ENCODE measurements at places on chromosomes 7 and 10.

DNA sequence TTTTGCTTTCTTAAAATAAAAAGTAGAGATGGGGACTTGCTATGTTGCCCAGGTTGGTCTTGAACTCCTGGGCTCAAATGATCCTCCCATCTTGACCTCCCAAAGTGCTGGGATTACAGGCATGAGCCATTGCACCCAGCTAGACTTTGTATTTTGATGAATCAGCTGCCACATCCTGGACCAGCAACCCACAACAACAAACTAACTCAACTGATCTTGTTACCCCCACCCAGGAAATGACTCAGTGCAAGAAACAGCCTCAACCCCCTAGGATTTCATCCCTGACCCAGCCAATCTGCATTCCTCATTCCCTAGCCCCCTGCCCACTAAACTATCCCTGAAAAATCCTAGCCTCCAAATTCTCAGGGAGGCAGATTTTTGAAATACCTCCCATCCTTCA, 123.8 kb downstream of the IPMK start:
- DNase-seq: no peak

GRCh38 chr7:91243591-91244301, 20.5 kb upstream of the FZD1 start:
- DNase-seq: no peak

- DNase-seq: no peak
Observed at GRCh38 chr10:57367412-57367811, 900.3 kb downstream of the IPMK start.

DNA sequence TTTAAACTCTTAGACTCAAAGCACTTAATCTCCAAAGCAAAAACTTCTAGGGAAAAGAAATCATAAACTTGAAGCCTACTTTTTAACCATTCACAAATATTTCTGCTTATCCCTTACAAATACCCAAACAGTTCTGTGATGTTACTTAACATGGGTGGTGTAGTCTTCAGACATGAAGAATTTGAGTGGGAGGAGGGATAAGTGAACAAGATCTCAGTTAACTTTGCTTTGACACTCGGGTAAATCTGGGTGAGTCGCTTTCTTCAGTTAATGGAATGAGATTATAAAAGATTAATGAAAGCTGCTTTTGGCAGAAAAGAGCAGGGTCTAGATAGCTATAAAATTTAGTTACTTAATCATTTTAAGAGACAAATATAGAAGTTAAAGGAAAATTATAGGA, 47.5 kb downstream of the RNF133 start:
- DNase-seq: peak; percentile 67

GRCh38 chr10:101487399-101487798, 100.7 kb downstream of the POLL start:
- DNase-seq: peak; percentile 81

DNA sequence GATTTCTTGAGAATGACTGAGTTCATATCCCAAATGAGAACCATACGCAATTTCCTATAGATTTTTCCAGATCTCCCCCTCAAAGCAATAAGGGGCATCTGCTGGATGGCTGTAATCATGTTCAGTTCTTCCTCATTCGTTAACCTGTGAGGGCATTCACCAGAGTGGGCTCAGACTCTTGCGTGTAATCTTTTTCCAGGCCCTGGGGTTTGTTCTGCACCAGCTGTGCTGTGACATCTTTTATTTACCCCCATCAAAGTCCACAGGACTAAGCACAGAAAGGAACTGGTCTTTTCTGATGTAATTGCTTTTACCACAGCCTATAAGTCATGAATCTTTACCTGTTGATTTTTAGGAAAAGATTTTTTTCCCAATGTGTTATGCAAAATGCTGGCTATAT, 27.9 kb upstream of the ITGA8 start:
- DNase-seq: no peak

- no peak for DNase-seq
Observed at GRCh38 chr10:9951481-9952257, 1066.0 kb upstream of the CELF2 start.

DNA sequence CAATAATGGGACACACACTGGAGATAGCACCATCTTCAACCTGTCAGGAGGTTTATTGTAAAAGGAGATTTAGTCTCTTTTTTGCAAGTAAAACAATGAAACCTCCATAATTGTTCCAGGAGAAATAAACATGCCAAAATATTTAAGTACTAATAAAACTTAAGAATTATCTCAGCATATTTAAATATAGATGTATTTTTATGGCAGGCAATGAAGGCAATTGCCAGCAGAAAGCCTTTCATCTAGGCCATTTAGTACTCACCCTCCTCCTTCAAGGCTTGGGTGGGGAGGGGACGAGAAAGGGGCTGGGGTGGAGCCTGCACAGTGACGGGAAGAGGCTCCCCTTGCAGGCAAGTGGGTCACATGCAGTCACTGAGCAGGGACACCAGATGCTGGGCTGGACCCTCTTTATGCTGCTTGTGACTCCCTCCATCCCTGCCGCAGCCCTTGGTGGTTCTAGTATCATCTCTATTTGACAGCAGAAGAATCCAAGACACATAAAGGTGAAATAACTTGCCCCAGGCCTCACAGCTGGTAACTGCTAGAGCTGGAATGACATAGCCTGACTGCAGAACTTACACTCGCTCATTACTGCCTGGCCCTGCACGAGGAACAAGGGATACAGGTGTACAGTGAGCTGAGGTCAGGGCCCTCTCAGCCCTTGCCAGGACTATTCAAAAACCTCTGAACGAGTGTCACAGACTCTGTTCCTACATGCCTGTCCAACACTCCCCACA, 449.5 kb upstream of the ZMIZ1 start:
- peak; percentile 19 for DNase-seq

DNA sequence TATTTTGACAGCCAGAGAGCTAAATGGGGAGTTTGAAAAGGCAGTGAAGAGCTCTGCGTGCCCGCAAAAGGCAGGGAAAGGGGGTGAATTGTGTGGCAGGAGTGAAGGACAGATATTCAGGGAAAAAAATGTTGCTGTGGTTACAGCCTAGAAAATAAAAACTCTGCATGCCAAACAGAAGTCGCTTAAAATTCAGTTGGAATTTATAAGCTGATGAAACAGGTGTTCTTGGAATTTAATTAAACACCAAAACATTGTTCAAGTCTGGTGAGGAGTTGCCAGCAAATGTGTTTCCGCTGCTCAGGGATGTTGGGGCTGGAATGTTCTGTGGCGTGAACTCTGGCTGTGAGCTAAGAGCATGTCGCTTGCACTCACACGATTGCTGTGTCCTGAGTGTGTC, 169.3 kb downstream of the ADRA2A start:
- DNase-seq: no peak

GRCh38 chr7:93374345-93374940, 142.3 kb downstream of the VPS50 start:
- peak; percentile 65 for DNase-seq

GRCh38 chr10:96505150-96506136, 8.3 kb downstream of the TLL2 start:
- no peak for DNase-seq

- no peak for DNase-seq
Observed at GRCh38 chr7:121280656-121281055, 48.1 kb upstream of the WNT16 start.

DNA sequence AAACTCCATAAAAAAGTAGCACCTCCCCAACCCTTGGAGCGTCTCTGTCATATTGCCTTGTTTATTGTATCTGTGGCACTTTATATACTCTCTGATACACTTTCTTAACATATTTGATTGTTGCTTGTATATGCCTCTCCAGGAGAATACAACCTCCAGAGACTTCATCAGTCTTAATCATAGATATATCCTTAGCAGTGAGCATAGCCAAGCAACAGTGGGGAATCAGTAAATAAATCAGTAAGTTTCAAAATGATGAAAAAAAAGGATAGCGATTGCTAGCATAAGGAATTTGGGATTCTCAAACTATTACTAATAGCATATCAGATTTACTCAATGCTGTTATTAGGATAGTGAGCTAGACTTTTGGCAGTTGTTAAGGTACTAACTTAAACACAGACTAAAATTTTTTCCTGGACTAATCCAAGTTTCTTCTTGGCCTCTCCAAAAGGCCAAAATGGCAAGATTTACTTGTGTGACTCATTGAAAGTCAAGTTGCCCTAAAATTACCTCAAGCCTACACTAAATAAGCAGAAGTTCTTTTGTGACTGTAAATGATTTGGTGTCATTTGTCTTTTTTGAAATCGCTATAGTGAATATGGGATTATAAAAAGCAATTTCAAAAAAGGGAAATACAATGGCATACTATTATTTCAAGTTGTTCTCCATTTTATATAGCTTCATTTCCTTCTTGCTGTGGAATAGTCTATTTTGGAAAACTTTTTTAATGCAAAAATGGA, 177.9 kb downstream of the CHN2 start:
- DNase-seq: no peak

GRCh38 chr7:100477871-100478267, 1.1 kb downstream of the TSC22D4 start:
- no peak for DNase-seq

GRCh38 chr7:41383596-41383995, 319.3 kb downstream of the INHBA start:
- no peak for DNase-seq

DNA sequence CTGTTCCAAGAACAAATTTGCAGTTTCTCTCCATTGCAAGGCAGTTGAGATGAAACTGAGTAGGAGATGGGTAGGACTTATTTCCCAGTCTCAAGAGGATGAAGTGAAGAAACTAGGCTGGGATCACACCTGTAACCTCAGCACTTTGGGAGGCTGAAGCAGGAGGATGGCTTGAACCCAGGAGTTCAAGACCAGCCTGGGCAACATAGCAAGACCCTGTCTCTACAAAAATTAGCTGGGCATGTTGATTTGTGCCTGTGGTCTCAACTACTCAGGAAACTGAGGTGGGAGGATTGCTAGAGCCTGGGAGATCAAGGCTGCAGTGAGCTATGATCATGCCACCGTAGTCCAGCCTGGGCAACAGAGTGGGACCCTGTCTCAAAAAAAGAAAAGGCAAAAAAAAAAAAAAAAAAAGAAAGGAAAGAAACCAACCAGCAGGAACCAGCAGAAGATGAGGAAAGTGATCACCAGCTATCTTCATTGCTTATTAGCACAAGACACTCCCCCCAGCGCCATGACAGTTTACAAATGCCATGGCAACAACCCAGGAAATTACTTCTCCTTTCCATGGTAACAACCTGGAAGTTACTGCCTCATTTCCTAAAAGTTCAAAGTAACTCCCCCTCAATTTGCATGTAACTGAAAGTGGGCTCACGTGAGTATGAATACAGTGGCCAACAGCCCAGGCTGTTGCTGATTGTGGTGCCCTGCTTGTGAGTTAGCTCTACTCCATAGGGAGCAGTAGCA, 18.3 kb upstream of the ST8SIA6 start:
- no peak for DNase-seq

- DNase-seq: no peak
Observed at GRCh38 chr10:99358101-99358500, 28.9 kb downstream of the CNNM1 start.

GRCh38 chr10:80518807-80519360, 18.8 kb upstream of the SH2D4B start:
- peak; percentile 17 for DNase-seq

GRCh38 chr7:106063024-106063423, 49.1 kb downstream of the SYPL1 start:
- DNase-seq: no peak

- DNase-seq: no peak
Observed at GRCh38 chr10:106955133-106955532, 209.4 kb downstream of the SORCS1 start.

GRCh38 chr10:50552308-50552707, 71.4 kb downstream of the SGMS1 start:
- DNase-seq: peak; percentile 22

GRCh38 chr7:128752251-128752650, 13.1 kb downstream of the CALU start:
- no peak for DNase-seq

- DNase-seq: no peak
Observed at GRCh38 chr7:157936976-157937375, 600.2 kb downstream of the DNAJB6 start.

GRCh38 chr7:124738639-124739038, 27.0 kb downstream of the GPR37 start:
- DNase-seq: no peak

DNA sequence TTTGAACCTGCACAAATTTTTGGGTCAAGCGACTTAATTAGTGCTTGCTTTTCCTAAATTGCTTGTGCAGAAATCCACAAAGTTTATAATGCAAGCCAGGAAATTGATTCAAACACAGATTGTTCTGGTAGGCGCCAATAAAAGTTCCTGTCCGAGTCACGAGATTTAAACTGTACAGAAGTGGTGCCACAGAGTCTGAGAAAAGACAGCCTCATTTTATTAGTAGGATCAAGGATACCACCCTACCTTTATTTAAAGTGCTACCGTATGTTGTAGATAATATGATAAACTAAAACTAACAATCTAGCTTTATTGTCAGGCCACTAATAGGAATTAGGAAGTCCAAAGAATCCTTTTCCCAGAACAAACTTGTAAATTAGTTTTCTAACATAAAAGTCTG, 696.7 kb downstream of the TNS3 start:
- no peak for DNase-seq

DNA sequence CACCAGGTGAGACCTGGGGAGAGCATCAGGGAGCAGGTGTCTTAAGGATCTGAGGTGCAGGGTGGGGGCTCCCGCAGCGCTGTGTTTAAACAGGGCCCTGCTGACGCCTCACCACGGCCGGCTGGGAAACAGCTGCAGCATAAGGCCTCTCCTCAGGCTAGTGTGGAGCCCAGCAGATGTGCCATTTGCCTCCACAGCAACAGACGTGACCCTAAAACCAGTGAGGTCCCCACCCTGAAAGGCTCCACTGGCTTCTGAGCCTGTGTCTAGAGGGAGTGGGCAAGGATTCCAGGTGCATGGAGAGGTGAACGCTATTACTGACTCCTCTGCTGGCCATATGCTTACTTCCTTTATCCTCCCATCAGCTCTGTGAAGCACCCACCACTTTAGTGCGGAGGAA, 47.8 kb downstream of the SYPL1 start:
- peak; percentile 12 for DNase-seq

- DNase-seq: no peak
Observed at GRCh38 chr7:132403465-132404110, 172.7 kb downstream of the PLXNA4 start.

GRCh38 chr7:98869027-98869596, 702 bp downstream of the TMEM130 start:
- DNase-seq: peak; percentile 34

DNA sequence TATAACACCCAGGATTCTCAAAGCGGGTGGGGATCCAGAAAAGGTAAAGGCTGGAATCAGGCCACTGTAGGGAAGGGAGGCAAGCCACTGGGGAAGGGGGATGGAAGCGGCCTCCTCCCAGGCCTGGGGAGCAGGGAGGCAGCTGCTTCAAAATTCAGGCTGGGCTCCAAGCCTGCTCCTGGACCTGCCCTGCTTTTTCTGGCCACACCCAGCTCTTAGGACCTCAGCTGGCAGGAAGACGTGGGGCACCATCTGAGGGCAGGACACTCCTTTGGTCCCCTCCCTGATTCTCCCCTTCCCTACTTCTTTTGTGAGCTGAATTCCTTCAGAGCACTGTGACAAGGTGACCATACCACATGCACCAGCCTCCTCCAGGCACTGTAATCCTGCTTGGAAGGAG, 4.6 kb upstream of the LBX1 start:
- DNase-seq: no peak

GRCh38 chr10:118321724-118322575, 20.2 kb downstream of the FAM204A start:
- DNase-seq: no peak
